ENCODE measurements at places on chromosomes 2 and 18.

GRCh38 chr2:26299471-26300101 lies 46.4 kb upstream of the SELENOI start:
- peak; percentile 55 for DNase-seq

DNA sequence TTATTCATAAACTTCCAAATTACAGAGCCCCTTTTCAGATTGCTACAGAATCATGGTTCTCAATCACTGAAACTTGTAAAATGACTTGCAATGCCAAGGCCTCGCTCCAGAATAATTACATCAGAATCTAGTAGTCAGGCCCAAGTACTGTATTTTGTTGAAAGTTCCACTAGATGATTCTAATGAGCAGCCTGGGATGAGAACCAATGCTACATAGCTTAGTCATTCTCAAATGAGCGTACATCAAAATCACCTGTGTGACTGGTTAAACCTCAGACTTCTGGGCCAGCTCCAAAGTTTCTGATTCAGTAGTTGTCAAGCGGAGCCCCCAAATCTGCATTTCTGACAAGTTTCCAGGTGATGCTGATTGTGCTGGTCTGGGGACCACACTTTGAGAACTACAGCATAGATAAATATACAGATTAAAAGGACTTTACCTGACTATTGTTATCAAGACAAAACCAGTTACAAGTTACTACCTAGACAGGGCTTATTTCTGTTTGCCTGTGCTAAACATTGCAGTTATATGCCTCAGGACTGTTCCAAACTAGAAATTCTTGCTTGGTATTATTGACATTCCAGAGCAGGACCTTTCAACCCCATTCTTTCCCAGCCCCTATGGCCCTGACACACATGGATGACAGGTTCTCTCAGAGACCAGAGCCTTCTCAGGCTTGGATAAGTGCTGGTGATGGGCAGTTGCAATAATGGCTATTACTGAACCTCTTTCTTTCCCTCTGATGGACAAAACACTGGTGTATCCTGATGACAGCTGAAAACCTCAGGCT lies 83.1 kb downstream of the UPP2 start:
- DNase-seq = no peak

DNA sequence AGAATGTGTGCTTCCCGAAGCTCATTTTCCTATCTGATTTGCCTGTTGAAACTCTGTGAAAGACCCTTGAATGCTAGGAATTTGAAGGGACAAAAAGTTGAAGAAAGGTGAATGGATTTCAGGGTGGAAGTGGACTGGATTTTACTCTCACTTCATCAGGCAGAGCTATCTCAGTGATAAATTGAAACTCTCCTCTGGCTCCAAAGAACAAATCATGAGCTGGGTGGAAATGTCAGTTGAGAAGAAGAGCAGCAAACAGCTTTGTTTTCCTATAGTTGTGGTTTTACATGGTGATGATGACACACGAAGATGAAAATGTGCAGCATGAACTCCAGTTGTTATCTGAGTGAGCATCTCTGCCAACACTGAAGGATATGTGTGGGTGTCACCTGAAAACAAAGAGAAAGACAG lies 34.4 kb downstream of the CD28 start:
- DNase-seq = peak; percentile 68

DNA sequence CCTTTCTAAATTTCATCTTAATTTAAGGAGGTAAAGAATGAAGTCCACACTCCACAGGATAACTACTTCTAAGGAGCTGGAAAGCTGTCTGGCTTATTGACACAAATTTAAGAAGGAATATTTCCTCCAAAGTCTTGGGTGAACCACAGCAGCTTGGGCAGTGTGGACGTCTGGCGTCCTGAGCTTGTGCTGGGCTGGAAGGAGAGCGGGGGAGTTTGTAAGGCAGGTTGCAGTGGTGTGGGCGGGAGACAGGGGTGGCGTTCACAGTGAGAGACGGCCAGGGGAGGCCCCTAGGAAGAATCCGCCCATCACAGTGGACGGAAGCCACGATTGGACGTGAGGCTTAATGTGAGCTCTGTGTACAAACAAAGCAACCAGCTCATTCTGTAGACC lies 25.7 kb downstream of the ADI1 start:
- peak; percentile 11 for DNase-seq

DNA sequence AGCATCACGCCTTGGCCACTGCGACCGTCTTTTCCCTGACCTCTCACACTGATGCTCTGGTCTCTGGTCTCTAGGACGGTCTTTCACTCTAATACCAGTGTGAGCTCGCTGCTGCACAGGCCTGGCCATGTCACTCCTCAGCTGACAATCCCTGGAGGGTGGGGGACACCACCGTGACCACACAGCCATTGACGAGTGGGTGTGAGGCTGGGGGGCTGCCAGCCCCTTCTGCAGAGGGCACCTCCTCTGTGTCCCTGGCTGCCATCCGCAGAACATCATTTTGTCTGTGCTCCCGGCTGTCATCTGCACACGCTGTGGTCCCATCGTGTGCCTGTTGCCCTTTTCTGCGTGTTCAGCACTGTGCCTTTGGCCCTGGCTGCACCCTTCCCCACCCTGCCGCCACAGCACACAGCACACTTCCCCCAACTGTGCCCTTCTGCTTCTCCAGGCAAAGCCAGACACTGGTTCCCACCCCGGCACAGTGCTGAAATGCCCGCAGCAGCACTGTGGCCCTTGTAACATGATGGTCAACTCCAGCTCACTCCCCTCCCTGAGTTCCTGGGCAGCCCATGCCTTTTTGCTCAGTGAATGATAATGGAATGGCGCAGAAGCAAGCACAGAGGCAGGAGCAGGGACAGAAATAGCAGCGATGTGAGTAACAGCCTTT lies 30.4 kb upstream of the INHBB start:
- no peak for DNase-seq

All from AG10803 (cell line).